ENCODE measurements at places on chromosomes 7 and 10.
A peak's percentile ranks its signal among the peaks of the same experiment; 100 is the strongest.

DNA sequence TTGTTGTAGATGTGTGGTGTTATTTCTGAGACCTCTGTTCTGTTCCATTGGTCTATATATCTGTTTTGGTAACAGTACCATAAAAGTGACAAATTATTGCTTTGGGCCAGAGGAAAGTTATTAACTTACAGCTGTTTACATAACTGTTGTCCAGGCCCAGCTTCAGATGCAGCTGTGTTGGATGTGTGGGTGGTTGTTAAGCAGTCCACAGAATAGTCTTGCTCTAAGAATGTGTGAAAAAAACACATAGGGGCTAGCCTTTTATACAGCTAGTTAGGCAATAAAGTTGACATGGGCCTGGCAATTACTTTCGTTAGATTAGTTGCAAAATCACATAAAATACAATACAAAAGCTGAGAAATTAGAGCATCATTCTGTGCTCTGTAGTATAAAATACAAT is 31.9 kb downstream of the DLD start:
- no peak for DNase-seq

DNA sequence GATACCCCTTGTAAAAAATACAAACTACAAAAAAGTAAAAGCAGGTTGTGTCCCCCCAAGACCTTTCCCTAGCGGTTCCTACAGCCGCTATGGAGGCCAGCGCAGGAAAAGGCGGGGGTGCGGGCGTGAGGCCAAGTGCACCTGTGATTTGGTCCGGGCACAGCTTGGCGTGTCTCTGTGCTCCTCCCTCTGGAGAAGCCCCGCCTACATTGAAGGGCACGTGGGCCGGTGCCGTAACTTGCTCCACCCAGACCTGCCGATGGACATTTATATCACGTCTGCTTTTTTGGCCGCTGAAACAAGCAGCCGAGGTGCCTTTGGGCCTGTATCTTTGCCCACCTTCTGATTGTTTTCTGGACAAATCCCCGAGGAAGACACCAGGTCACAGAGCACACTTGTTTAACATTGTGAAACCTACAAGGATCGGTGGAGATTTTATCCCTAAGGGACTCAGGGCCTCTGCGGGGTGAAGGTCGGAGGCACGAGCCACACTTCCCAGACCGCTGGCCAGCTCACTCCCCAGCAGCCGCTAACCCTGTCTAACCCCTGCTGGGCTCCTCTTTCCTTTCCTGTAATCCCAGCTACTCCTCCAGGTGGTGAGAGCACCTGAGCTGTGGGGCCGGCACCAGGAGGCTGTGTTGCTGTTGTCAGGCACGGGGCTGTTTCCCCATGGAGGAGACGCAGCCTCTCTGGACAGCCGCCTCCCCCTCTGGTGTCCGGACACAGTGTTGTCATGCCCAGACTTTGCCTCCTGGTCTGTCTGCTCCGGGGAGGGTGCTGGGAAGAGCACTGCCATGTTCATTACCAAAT is 18.8 kb upstream of the INPP5A start:
- peak; percentile 71 for DNase-seq

DNA sequence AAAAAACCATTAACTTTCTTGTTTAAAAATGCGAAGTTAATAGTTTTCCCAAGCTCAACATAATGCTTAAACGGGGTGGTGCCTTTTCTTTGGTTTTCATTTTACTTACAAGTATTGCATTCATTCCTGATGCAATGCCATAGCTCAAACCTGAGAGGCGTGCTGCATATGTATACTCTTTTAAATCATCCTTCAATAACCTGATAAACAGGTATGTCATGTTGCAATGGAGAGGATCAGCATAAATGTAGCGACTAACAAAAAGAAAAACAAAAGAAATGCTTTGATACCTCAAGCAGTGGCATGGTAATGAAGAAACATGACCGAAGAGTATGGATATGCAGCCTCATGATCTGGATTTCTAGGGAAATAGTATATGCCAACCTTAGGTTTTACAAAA is 95.4 kb downstream of the IDE start:
- no peak for DNase-seq

DNA sequence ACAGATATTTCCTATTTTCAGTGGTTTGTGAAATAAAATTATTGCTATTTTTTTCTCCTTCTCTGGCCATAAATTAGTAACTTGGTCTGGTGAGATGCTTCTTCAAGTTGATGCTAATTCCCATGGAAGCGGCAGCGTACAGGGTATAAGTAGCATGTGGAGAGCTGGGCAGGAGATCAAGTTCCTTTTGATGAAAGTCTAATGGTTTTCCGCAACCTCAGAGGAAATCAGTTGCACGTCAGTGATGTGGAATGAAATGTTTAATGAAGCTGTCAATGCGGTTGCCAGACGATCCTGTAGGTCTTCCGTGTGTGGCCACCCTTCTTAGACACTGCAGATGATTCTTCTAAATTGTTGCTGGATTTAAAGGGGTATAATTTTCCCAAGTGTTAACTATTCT is 236.4 kb upstream of the GRM3 start:
- peak; percentile 20 for DNase-seq

DNA sequence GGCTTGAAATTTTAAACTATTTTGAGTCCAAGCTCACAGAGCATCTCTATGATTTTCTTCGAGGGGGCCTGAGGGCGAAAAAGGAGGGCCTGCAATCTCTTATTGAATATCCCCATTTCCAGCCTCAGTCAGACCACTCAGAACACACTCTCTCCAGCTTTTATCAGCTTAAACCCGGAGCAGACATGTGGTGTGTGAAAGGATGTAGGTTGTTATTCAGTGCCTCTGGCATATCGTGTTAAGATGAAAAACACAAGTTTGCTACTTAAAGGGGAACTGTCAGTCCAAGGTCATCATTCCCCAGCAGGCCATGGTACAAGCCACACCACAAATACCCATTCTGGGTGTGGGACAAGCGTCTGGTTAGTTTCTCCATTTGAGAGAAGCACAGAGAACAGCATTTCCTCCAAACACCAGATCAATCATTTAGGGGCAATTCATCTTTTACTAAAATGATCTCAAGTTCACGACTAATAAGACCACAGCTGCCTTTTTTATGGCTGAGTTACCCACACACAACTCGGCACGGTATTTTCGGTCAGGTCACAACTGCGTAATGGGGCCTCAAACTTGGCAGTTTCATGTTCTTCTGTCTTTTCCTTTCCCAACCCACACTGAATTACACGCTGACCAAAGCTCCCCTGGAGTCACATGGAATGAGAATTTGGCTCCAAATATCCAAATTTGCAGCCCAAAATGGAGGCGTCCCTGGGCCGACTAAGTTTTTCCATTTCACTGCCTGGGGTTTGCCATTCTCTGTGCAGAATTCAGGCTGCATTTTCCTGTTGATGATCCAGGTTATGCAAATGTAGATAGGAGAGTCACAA is 188.4 kb downstream of the SEM1 start:
- DNase-seq = no peak

DNA sequence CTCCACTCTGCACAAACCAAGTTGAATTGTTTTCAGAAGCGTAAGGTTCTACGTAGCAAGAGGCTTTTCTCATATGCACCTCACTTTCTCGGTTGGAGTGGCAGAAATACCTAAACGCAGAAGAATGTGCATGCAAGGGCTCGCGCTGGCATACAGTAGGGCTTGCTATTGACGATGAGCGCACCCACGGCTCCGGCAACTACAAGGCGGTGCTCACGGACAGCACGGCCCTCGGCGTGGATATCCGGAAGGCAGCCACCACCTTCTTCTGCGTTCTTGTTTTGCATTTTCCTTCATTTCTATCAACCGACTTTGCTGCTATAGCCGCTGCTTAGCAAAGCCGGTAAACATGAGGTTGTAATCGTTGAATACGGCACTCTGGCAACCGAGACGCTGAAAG is 51.1 kb upstream of the UBE3C start:
- no peak for DNase-seq

GRCh38 chr7:71133232-71133622 is 1.3 kb downstream of the GALNT17 start:
- no peak for DNase-seq

Measured in NCI-H1417 (cell line).